Right cardiac atrium (tissue), 5 donors: ENCODE measurements at places on chromosomes 5 and 9. TPM values are rescaled to one million over a fixed set of nuclear protein-coding genes. Genes with fewer than 3 reads are reported as not detected.

PCSK1 gene
- total RNA-seq, result 1.4 TPM

ALDOB gene
- total RNA-seq, result 0.40 TPM

IL5 gene
- total RNA-seq, result not detected

PCDHGB1 gene
- total RNA-seq, result 2.7 TPM

STX17 gene
- 24.2 TPM for total RNA-seq
